ENCODE measurements at places on chromosomes 1 and 21.

- DNase-seq = no peak
These were observed 2.3 kb upstream of the KRTAP10-7 start for GRCh38 chr21:44598061-44598460.

GRCh38 chr1:81186261-81186660 lies 614.5 kb upstream of the ADGRL2 start:
- DNase-seq = no peak

DNA sequence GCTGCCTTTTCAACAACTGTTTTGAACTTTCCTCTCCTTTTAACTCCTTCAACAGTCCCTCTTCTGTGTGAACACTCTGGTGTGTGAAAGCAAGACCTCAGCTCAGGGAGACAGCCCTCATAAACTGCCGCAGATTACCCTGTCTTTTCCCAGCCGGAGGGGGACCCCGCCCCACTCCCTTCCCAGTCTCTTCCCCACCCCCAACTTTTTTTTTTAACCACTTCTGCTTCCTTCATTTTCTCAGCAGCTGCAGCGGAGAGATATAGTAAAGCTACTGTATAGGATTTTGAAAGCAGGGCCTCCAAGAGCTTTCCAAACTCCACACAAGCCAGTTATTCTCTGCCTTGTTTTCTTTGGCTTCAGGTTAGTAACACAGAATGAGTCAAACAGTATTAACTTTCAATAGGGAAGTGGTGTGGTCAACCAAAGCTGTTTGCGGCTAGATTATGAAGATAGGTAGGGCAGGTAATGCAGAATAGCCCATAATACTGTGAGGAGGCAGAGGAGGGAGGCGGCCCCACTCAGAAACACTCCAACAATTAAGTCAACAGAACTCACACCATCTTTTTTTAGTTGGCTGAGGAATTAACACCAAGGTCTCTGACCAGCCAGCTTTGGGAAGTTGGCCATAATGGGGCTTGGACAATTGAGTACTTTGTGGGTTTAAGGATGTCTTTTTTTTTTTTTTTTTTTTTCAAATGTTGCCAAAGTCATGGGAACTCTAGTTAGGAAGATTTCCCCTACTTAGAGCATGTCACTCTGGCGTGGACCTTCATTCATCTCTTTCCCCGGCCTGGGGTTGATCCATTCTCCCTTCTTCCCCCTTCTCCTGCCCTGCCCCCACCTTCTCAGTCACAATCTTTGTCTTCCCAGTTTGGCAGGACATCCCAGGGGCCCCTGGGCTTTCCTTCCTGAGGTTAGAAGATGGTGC lies 177.0 kb downstream of the CLIC6 start:
- peak; percentile 46 for DNase-seq

DNA sequence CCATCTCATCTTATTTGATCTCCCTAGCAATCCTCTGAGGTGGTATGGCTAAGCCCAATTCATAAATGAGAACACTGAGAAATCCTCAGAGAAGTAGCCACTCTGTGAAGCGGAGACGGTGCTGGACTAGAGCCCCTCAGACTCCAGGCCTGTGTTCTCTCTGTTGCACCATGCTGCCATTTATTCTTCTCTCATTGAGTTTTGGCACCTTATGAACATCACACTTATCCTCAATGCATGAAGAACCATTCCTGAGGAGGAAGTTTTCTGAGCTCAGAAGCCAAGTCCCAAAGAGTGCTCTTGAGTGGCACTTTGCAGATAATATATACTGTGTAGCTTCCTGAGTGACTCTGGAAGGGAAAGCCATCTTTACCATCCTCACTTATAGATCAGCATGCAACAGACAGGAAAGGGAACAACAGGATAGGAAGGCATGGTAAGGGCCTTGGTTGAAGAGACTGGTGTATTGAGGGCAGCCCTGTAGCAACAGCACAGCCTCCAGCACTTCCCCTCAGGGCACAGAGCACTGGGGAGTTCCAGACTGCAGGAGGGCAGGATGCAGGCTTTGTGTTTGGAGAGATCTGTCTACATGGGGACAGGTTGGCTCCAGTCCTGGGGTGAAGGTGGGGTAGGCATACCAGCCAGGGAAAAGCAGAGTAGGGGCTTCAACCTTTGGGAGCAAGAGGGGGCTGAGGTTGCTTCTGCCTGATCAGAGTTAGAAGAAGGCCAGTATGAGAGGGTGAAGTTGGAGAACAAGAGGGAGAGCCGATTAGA lies 1.6 kb upstream of the CRNN start:
- no peak for DNase-seq

- no peak for DNase-seq
These were observed 231.0 kb upstream of the KAZN start for GRCh38 chr1:14367451-14367850.

DNA sequence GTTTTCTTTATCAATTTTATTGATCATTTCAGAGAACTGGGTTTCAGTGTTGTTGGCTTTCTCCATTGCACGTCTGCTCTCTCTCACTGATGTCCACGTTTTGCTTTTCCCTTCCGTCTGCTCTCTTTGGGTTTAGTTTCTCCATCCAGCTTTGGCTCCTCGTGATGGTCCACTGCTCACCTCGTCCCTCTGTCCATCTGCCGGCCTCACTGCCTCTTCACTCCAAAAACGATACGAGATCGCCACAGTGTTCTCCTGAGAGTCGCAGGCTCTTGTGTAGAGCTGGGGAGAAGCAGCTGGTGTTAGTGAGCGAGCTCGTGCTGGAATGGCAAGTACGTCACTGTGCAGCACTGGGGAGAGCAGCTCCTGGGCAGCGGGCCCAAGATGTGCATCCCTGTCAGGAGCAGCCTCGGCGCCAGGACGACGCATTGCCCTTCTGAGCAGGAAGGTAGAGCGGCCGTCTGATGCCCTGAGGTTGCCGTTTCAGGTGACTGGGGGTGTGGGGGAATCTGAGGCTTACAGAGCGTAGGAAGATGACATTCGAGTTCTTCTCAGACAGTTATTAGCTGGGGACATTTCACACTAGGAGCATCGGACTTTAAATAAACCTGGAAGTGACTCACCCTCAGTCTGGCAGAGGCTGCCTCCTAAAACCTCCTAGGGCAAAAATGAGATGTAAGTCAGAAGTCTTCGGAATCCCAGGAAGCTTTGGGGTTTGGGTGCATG lies 31.4 kb upstream of the PCBP3 start:
- peak; percentile 39 for DNase-seq

- peak; percentile 61 for DNase-seq
These were observed 52.7 kb upstream of the WASF2 start for GRCh38 chr1:27542463-27543273.

- DNase-seq = no peak
These were observed 80.3 kb downstream of the PRDM16 start for GRCh38 chr1:3149277-3149676.

DNA sequence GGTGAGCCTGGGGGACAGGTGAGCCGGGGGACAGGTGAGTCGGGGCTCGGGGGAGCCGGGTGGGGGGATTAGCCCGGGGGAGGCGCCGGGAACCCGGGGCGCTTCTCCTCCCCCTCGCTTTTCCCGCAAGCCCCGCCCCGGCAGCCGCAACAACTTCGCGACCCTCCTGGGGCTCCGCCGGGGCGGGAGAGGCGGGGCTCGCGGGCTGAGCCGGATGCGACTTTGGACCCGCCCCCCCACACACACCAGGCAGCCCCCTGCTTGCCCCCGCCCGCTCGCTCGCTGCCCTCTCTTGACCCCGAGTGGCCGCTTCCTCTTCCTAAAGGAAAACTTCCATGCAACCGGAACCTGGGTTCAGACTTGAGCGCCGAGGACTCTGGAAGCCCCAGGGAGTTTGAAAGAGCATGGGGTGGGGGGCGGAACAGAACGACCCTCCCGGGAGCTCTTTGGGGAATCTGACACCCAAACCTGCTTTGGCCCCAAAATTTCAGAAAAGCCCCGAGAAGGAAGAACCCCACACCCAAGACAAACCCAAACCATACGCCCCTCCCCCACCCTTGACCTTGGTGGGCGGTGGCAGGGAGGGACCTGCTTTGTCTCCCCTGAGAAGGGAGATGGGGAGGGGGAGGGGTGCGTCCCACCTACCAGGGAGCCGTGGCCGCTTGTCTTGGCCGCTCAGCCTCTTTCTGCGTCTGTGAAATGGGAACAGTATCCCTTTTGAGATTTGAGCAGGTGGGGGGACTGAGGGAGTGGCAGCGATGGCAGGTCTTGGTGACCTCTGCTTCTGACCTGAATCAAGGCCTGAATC lies 550 bp downstream of the ARHGEF16 start:
- no peak for DNase-seq

DNA sequence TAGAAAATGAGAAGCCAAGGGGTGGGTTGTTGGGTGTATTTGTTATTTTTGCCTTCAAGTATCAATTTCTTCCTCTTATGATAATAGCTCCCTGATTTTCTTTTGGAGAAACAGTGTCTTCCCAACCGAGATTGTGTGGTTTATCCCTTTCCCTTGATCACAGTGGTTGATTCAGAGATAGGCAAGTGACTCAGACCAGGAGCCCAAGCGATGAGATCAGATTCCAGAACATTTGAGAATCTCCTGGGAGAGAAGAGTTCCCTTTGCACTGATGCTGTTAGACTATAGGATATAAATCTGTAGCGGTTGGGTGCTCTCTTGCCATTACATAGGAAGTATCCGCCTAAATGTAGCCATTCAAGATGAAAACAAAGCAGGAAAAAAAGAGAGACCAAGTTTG lies 90.1 kb upstream of the WDR26 start:
- no peak for DNase-seq

- no peak for DNase-seq
These were observed 6.8 kb downstream of the TSPEAR start for GRCh38 chr21:44704636-44705001.

DNA sequence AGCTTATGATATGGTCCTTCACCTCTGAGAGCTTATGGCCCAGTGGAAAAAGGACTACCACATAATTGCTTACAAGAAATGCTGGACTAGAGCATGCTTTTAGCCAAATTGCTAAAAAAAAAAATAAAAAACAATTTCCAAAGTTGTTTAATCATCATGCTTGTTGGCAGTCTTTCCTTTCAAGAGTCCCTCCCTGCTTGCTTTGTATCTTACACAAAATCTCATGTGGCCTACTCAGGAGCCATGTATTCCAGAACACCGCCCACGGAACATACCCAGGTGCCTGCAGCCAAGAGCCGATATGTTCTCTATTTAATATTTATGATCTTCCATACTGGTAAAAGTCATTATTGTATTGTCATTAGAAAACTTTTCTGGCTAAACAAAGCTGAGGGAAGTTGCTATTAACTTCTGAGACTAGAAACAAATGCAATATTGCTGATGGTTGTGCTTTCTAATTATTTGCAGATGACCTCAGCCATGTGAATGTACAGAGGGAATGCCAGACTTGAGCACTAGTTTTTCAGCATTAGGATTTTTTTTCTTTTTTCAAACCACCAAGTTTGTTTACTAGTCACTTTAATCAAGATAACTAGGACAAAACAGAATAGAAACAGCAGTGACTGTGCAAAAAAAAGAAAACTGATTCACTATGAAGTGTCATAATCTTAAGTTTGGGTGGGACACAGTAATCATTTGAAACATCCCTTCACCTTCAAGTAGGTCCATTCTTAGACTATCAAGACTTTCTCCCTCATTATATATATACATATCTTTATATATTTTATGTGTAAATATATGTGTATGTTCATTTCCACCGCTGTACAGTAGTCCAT lies 129.3 kb upstream of the GORAB start:
- no peak for DNase-seq

DNA sequence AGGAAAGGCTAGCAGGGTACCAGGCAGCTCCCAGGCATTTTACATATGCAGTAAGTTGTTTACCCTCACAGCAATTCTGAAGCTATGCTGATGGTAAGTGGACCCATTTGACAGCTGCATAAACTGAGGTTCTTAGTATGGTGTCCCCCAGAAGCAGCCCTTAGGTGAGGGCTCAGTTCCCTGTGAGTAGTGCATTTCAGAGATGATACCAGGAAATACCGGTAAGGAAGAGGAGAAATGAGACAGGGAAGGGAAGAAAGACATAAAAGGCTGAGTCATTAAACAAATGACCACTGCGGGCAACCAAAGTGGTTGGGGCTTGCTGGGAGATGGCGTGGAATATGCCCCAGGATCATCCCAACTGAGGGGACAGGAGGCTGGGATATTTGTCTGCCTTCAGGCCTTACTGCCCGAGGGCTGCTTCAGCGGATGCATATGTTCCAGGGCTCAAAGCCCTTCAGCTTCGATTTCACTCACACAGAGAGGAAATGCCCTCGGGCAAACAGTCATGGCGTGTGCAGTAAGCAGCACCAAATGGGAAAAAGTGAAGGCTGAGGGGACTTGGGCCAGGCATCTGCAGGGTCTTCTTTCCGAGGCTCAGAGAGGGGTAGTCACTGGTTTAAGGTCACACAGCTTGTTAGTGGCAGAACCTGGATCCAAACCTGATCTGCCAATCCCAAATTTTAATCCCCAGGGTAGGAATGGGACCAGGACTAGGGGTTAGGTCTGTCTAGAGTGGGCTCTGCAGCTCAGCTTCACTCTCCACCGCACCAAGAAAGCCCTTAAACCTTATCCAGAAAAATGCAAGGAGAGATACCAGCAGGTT lies 133.7 kb upstream of the RUNX3 start:
- no peak for DNase-seq

- DNase-seq = no peak
These were observed 97.7 kb downstream of the AJAP1 start for GRCh38 chr1:4752059-4752458.

- DNase-seq = no peak
These were observed 19.8 kb downstream of the NME7 start for GRCh38 chr1:169347688-169348382.

DNA sequence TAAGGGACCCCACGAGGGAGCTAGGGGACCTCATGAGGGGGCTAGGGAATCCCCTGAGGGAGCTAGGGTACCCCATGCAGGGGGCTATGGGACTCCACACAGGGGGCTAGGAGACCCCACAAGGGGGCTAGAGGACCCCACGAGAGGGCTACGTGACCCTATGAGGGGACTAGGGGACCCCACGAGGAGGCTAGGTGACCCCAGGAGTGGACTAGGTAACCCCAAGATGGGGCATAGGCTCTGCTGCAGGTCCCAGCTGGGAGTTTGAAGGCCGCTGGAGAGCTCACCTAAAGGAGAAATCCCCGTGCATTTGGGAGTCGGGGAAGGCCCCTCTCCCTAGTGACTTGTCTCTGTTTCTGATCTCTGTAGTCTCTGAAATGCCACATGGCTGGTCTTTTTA lies 50.0 kb upstream of the DMRTB1 start:
- DNase-seq = no peak
